T-helper 2 cell (primary cell): ENCODE measurements at places on chromosomes 7 and 10.

- no peak for DNase-seq
Observed at GRCh38 chr10:49625411-49625810, 11.6 kb downstream of the CHAT start.

- no peak for DNase-seq
Observed at GRCh38 chr7:109842386-109842785, 1248.5 kb upstream of the LRRN3 start.

GRCh38 chr7:12732428-12732827 lies 45.0 kb downstream of the ARL4A start:
- no peak for DNase-seq

DNA sequence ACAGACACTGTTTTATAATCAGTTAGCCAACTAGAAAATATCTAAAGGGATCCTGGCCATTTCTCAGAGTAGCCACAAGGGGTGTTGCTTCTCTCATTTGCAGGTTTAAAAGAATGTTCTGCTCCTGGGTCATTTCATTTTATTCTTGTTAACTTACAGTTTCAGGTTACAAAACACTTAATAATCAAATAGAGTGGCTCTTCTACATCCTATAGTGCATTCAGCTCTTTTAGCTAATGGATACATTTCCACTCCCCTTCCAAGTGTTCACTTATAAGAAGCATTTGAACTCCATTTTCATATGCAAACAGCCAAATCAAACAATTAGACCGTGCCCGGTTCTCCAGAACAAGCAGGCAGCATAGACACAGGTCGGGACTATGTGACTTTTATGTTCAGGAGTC lies 117.5 kb downstream of the TRIL start:
- no peak for DNase-seq

DNA sequence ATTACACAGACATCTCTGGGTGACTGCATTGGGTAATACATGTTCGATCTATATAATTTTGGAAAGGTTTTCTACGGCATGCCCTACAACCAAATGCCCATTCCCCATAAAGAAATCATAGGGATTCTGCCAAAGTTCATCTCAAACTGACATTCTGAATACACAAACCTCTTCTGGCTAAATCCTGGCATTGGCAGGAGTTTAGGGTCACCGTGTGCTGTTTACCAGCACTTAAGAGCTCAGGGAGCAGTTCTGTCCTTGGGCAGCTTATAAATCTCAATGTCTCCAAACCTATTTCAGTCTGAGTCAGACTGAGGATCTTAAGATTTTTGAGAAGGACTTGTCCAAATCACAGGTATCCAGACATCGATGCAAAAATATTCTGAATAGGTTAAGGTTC lies 809.6 kb upstream of the LRRN3 start:
- DNase-seq = no peak

DNA sequence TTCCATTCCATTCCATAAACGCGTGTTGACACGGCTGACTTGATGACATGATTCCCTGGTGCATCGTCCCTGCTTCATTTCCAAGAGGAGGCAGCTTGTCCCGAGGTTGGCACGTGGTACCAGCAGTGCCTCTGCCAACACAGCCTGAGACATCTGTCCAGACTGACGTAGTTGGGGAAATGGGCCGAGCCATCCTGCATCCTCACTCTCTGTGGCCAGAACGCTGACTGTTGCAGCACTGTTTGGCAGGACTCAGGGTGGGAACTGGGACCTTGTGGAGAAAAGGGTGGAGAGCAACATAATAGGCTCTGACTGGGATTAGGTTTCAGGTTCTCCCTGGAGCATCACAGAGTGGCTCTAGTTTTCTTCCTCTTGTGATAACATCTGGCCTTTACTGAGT lies 118.6 kb upstream of the BTBD16 start:
- no peak for DNase-seq

DNA sequence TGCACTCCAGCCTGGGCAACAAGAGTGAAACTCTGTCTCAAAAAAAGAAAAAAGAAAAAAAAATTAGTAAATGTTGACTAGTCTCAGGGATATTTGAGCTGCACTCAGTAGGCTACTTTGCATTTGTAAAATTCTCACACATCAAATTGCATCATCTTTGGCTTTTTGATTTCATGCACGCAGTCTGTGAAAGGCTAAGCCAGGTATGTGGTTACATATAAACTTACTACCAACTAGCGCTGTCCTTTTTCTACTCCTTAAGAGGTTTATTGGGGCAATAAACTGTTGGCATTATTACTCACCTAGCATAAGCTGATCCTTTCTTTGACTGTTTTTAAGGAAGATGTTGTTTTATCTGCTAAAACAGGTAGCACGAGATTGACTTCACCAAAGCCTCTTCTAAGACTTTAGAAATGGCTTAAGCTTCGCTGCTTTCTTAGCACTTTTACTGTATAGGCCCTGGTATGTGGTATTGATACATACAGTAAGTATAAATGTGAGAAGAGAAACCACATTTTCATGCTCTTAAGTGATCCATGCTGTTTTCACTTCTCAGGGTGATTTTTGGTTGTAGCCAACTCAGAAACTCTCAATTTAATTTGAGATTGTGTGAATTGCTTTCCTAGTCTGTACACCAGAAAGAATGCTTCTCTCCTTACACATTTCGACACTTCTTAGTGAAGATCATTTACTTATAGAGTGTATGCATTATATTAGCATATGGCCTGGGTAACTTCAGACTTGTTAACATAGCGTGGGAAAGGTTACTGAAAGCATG lies 323.9 kb downstream of the AUTS2 start:
- DNase-seq = no peak

DNA sequence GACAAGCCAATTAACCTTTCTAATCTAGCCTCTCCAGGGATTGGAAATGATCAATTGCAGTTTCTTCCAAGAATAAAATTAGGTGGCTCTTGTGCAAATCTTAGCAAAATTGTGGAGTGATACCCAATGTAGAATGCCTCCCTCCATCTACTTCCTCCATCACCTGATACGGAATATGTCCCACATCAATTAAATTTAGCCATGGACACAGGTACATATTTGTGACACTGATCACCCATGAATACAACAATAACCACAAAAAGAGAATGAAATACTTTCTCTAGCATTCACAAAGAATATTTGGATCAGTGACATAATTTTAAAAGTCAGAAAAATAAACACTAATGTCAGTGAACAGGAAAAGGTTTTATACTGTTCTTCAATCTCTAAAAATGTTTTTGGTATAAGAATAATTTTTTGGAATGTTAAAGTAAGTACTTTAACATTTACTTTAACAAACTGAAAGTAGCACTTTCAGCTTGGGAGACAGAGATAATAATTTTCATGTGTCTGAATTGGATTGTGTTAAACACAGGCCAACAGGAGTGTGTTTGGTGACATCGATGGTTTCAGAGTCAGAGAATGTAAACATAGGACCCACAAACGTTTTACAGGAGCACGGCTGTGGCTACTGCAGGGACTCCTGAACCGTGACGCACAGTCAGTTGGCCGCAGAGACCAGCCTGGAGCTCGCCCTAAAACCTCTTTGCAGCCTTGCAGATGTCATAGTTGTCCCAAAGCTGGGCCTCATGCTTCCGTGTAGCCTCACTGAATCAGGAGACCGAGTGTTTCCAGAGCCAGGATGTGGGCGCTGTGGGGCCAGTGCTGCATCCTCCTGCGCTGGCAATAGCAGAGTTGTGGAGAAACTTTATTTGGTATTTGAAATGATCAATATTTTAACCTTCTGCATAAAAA lies 7.2 kb downstream of the RBM20 start:
- DNase-seq = no peak

DNA sequence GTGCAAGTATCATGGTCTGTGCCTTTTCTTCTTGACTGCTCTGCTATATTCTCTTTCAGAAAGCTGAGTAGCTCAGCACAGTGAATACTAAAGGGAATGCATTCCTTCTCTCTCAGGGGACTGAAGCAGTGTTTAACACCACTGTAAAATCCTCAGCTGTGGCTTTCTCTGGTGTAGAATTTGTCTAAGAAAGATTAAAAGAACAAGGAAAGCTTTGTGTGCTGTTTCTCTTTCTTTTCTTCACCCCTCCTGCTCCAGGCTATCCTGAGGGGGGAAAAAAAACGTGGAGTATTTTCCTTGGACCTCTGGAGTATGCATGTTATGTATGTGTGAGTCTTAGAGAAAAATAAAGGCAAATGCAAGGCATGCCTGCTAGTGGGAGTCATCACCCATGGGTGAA lies 383.9 kb downstream of the AUTS2 start:
- DNase-seq = no peak

DNA sequence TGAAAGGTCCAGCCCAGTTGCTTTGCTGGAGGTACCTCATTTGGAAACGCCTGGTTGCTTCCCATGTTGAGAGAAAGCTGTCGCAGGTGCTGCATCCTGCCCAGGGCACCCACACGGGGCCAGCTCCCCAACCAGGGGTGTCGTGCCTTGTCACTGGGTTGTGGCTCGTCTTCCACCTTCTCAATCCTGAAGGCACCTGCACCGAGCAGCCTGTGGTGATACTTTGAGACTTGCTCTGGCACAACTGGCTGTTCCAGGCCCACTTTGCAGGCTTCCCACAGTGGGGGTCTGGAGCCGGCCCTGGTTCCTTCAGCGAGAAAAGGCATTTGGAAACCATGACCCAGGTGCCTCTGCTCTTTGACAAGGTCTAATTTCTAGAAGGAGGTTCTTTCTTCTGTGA lies 197.3 kb upstream of the PPP2R2D start:
- no peak for DNase-seq

- no peak for DNase-seq
Observed at GRCh38 chr10:47451273-47451997, 32.5 kb downstream of the ANXA8 start.

DNA sequence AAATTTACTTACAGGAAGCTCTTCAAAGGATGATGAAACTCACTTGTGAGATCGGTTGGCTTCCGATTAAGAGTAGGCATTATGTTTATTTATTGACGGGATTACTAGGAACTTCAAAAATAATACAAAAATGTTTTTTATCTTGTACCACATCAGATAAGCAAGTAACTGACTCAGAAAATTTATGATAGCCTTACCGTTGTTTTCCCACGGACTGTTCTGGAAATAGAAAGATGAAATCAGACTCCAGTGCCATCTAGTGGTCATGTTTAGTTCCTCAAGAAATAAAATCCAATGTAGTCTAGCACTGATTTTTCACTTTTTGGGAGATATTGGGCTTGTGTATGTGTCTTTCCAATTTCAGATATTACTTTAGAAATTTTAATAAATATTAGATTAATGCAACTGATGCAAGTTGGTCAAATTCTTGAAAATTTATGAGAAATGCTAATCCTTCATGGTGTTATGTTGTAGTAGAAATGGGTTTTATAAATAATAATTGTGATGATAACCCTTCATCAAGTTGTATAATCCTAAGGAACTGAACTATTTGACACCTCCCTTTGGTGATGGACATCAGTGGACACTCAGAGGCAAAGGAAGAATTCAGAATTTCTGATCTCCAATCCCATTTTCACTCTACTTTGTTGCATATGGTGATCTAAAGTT lies 168.8 kb downstream of the TMEM26 start:
- peak; percentile 79 for DNase-seq

DNA sequence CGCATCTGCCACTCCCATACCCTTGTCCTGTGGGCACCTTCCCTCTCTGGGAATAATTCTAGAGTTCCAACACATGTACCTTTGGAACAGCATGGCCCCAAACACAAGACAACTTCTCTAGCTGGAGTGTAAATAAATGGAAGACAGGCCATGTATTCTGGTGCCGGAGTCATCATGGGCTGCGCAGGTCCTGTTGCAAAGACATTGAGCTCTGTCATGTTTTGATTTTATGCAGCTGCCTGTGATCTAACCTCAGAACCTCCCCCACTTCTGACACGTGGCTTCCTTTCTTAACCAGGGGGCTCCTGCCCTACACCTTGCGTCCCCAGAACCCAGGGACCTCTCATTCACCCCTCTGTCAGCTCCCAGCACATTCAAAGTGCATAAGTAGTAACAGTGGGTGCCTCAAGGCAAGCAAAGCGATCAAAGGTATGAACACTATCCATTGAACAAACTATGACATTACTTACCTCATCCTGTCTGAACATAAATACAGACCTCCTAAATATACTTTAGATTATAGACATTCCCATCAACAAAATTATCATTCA lies 219.9 kb downstream of the FGFR2 start:
- DNase-seq = no peak

DNA sequence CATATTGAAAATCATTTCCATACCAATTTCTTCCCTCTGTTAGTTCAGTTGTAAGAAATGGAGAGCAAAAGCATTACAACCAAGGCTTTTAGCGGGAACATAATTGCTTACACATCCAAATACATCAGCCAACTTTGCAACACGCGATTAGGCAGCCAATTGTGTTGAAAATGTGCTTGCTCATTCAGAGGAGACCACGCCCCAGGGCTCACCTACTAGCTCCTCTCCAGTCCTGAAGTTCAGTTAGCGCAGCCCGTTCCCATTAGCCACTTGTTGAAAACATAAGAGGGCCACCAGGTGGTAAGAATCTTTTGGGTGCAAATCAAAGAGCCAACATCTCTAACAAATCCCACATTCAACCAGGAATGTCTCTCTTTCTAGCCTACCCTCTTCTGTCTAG lies 213.2 kb upstream of the MDFIC start:
- no peak for DNase-seq

DNA sequence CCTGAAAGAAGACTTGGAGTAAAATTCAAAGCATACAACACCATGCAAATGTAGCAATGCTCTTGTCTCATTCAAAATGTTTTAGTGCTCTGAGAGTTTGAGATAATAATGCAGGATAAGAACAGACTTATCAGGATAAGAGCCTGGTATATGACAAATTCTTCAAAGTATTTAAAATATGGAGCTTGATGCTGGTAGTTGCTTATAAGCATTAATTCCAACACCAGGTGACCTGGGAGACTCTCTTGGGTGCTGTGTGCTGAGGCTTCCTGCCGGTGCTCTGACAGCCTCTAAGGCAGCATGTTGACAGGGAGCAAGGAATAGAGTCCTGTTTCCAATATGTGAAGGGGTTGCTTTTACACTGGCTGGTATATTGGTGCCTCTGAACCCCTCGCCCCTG lies 34.8 kb upstream of the SLC26A5 start:
- no peak for DNase-seq

DNA sequence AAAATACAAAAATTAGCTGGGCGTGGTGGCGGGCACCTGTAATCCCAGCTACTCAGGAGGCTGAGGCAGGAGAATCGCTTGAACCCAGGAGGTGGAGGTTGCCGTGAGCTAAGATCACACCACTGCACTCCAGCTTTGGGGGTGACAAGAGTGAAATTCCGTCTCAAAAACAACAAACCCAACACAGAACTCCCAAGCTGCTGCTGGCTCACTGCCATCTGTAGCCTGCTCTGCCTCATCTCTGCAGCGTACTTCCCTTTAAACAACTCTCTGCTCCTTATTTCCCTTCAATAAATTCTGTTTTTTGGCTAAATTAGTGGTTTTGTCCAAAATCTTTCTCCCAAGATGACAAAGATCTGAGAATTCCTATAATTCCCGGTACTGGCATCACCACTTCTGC lies 189.2 kb upstream of the GALNT17 start:
- no peak for DNase-seq

GRCh38 chr7:150997817-150998216 lies 7.0 kb downstream of the NOS3 start:
- DNase-seq = no peak
